LNCaP clone FGC (cell line): ENCODE measurements at places on chromosomes 6 and 20.
A peak's percentile ranks its signal among the peaks of the same experiment; 100 is the strongest.

GRCh38 chr20:31485450-31486339 lies 10.6 kb downstream of the REM1 start:
- DNase-seq = no peak

DNA sequence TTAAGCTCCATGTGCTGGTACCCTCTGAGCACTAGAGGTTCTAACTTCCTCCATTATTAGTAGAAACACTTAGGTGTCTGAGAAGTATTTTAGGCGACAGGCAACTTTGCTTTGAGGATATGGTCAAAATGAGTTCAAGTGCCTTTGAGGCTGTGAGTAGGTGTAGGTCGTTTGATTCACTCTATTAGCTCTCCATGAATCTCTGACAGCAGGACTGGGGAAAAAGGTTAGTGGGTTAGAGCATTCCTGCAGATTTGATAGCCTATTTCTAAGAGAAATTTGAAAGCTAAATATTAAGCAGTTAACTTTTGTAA lies 45.9 kb downstream of the IGF2R start:
- no peak for DNase-seq

- DNase-seq = peak; percentile 80
Observed at GRCh38 chr6:111601886-111602285, 3.8 kb downstream of the TRAF3IP2 start.

GRCh38 chr20:33251496-33251895 lies 15.7 kb downstream of the BPIFA1 start:
- peak; percentile 63 for DNase-seq

DNA sequence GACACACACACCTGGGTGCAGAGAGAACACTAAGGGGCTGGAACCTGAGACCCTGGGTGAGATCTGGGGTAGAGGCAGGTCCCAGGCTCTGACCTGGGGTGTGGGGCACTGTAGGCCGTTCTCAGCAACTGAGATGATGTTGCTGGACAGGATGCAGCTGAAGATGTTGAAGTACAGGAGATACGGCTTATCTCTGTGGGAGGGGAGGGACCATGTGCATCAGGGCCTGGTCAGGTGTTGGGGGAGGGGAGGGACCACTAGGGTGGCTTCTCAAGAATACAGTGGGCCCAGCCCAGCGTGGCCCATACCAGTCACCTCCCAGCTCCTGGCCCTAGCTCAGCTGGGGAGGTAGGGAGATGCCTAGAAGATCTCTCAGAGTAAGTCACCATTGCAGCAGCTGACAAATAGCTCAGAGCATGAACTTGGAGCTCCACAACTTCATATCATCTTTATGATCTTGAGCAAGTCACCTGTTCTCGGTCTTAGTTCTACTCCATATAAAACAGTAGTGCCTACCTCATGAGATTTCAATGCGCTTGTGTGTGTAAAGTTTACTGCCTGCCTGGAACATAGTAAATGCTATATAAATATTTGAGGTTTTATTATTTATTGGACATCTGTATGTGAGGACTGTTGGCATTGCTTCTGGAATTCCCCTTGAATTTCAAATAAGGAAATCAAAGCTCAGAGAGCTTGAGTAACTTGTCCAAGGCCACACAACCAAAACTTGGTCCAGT lies 3.8 kb downstream of the SLC44A4 start:
- DNase-seq = peak; percentile 99

GRCh38 chr6:83985308-83985713 lies 48.3 kb upstream of the MRAP2 start:
- no peak for DNase-seq

DNA sequence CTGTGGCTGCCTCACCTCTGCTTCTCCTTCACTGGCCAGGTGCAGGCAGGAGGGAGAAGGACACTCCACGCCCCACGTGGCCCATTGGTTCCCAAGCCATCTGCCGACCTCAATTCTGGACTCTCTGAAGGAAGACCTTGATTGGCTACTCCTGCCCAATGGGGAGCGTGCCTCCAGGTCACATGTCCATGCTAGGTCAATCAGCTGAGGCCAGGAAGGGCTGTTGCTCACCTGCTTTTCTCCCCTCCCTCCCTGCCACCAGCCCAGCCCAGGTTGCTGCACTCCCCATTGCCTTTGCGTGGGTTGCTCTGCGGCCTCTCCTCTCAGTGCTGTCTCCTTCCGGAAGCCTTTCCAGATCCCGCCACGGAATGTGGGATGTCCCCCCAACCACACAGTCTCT lies 21.9 kb upstream of the CDH4 start:
- DNase-seq = no peak

DNA sequence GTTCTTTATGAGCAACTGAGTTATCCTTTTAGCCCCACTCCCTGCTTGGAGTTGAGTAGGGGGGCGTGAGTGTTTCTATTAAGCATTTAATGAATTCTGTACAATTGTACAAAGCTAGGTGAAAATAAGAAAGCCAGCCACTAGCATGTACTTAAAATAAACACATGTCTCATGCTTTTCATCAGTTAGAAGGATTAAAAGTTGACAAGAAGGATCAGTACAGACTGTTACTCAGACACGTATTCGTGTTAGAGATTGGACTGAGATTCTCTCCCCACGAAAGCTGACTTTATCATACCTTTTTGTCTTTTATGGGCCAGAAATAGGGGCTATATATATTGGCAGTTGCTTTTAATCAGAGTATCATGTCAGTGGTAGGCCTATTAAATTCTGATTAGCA lies 1.7 kb downstream of the HSF2 start:
- DNase-seq = no peak

DNA sequence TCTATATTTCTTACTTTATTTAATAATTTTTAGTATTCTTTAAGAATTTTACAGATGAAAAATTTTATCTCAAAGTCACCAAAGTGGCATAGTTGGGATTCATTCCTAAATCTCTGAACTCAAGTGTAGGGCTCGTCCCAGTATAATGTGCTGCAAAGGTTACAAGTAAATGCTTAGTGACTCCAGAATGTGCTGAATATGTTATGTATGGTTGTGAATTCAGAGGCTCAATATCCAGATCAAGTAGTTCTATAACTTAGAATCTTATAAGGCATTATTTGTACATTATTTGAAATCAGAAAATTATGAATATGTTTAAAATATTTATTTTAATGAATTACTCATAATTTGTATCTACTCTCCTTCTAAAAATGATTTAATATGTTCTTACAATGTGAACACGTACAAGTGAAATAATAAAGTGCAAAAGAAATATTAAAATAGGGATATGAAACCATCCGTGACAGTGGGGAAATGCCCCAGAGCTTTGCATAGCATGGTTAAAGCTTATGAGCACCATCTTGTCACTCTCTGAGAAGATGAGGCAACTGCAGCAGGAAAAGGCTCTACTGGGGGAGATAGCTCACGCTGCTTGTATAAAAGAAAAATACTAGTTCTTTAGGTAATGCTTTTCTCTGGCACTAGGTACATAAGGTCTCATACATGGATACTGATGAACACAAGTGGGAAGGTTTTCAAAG lies 259.0 kb downstream of the FOXC1 start:
- DNase-seq = no peak

DNA sequence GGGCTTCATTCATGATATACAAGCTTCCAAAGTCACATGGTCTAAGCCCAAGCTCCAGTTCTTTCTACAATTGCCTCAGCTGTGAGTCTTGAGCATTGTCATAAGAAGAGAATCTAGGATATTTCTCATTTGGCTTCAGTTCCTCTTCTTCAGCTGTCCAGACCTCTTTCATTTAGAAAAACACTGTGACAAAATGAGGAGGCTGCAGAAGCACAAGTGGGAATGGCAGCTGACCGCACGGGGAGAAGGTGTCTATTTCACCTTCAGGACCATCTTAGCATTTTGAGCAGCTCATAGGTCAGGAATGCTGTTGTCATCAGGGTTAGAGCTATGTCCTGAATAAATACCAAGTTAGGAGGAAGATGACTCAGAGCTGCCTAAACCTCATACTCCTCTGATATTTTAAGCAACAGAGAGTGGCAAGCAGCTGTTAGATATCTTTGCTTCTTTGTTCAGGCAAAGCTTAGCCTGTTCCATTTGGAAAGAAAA lies 390.1 kb upstream of the CITED2 start:
- DNase-seq = no peak

GRCh38 chr6:136077834-136078576 lies 172.1 kb downstream of the MTFR2 start:
- peak; percentile 19 for DNase-seq

GRCh38 chr6:15363164-15363522 lies 117.3 kb downstream of the JARID2 start:
- DNase-seq = no peak

DNA sequence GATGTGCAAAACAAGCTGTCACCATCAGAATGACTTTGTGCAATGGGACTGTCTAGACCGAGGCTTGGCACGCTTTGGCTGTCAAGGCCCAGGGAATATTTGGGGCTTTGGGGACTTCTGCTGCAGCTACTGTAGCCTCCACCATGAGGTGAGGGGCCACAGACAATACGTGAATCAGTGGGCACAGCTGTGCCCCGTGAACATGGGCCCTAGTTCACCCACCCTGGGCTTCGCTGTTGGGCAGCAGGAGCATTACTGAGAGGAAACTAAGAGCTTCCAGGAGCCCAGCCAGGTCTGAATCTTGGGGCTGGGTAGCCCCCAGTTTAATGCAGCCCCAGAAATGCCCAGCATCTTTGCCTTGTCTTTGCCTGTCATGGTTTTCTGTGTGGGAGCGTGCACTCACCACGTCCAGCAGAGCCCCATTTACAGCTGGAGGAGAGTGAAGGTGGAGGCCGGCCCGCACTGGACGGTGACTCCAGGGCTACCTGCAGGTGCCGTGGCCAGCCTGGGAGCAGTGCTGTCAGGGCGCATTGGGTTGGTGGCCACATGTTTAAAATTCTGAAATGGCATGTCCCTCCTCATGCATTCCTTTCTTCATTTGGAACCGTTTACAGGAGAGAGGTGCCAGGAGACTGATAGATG lies 34.7 kb downstream of the DUSP22 start:
- no peak for DNase-seq
